ENCODE measurements at places on chromosomes 7 and 10.
A peak's percentile ranks its signal among the peaks of the same experiment; 100 is the strongest.

GRCh38 chr10:92816091-92816531 is 32.2 kb upstream of the EXOC6 start:
- DNase-seq, result no peak

GRCh38 chr7:23333671-23334246 is 34.6 kb downstream of the MALSU1 start:
- DNase-seq, result no peak

GRCh38 chr10:15172306-15172840 is 3.9 kb upstream of the NMT2 start:
- DNase-seq, result no peak

DNA sequence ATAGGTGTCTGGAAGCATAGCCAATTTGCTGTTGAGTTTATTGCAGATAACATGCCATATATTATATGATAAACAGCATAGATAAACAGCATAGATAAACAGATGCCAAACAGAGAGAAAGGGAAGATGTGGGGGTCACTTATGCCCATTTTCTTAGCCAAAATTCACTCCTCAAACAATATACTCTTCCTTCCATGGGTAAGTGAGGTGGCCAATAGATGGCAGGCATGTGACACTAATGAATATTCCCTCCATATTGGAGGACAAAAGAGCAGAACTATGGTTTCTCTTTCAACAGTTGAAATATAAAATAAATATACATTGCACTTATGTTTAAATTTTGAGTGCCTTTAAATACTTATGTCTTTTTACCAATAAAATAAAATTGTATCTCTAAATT is 1212.8 kb downstream of the REEP3 start:
- peak; percentile 44 for DNase-seq

DNA sequence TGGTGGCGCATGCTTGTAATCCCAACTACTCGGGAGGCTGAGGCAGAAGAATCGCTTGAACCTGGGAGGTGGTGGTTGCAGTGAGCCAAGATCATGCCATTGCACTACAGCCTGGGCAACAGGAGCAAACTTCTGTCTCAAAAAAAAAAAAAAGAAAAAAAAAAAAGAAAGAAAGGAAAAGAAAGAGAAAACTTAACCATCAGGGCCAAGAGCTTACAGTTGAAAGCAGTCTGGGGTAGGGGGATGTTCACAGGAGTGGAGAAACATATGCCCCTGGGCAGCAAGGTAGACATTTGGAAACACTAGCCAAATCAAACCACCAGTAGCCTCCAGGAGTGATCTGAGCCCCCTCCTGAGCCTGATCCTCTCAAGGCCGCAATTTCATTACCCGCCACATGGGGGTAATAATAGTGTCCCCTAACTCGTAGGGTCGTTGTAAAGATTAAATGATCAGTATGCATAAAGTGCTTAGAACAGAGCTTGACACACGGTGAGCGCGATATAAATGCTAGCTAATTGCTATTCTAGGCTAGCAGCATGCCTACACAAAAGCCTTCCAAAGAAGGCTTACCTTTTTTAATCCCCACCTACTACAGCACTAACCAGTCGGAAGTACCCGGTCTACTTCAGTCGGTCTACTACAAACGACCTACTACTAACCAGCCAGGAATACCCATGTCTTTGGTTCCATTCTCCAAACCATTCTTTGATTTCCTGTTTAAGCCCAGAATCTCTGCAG is 274.3 kb upstream of the NEBL start:
- DNase-seq, result no peak

DNA sequence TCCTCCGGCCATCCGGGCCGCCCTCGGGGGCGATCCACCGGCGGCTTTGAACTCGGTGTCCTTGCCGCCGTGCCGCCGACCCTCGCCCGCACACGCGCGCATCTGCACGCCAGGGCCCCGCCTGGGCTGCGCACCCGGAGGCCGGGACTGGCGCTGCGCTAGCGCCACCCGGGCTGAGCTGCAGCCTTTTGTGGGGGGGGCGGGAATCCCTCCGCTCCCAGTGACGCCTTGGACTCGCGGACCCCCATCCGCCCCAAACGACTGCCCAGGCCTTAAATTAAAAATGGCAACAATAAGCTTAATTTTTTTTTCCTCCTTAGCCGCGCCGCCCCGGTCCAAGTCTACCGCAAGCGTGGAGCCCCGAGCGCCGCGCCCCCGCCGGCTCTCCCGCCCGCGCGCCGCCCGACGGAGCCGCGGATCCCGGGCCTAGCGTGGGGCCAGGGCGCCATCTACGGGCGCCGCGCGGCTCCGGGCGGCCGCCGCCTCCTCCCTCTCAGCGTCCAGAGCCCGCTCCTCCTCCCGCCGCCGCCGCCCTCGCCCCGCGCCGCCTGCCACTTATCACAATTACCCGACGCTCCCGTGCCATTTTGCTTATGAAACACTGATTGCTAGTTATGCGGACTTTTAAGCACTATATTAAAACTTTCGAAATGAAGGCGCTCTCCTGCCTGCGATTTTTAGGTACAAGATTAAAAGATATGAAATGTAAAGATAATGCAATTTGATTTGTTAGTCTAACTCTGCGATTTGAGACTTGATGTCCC is 7.5 kb upstream of the EBF3 start:
- peak; percentile 90 for DNase-seq

- DNase-seq, result peak; percentile 83
Observed at GRCh38 chr10:102814453-102814871, 22.8 kb downstream of the CYP17A1 start.

DNA sequence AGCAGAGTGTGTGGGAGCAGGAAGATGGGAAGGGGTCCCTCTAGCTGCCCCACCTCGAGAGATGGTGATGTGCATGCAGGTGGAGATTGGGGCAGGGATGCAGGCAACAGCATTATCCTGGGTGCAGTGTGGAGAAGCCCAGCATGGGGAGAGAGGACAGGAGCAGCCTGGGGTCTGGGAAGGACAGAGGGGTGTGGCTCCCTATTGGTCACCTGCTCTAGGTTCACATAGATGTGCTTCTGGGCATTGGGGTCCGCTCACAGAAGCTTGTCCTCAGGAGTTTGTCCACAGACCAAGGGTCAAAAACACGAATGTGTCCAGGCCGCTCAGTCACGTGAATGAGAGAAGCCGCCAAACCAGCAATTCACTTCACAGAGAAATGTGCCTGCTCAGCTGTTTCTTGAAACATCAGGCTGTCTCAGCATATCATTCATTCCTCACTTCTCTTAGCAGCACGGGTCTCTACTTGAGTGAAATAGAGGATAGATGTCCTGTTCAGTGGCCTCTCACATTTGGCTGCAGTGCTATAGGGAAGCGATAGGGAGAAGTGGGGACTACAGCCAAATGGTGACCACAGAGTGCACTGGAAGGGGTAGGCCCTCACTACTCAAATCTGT is 11.5 kb upstream of the SLC29A3 start:
- DNase-seq, result no peak
